ENCODE measurements at places on chromosomes 7 and 10.

- DNase-seq, result no peak
These were observed 2.5 kb downstream of the ZEB1 start for GRCh38 chr10:31321396-31321941.

DNA sequence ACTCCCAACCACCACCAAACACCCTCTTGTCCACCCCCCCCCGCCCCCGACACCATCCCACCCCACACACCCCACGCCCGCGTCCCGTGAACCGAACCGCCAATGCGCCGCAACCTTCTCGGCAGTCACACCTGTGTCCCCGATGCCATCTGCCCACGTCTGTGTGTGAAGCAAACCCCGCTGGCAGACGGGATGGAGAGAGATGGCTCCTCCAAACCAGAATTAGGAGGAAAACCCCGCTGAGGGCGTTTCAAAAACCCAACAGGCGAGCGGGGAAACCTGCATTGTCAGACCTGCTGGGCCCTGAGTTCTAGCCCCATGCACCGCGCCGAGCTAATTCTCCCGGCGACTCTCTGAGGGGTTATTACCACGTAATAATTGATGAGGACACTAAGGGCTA, 28.6 kb upstream of the KCNK18 start:
- DNase-seq, result no peak

- no peak for DNase-seq
These were observed 13.5 kb downstream of the CCL26 start for GRCh38 chr7:75758491-75758890.

DNA sequence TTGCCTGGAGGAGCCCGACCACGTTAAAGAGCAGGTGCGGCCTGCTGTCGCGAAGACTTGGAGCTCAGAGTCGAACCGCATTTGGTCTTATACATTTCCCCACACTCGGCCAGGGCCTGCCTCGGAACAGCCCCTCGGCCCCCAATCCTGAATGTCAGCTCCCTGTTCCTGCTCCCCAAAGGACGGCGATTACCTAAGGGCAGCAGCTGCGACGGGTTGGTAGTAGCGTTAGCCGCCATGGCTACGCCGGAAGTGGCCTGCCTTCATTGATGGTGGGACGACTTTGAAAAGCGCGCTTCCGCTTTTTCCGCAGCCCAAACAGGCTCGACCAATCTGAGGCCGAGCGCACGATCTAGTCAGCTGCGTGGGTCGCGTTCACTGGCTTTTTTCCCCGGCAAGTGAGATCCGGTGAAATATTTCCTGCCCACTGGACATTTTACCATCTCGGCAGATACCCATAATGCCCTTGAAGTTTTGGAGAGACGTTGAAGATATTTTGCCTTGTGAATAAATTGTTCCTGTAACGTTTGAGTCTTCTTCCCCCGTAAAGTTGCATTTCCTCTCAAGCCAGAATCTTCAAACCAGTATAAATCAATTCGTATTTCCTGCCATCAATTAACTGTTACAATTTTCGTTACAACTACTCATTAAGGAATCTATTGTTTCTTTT, at the start of gene LSM5:
LSM5 (minus strand) TSS at position 254 of the 670 bp plus-strand sequence; CDS start at position 239, 15 bp downstream.
- DNase-seq, result peak; percentile 93

GRCh38 chr7:139895141-139895829, 66.2 kb downstream of the TBXAS1 start:
- no peak for DNase-seq

GRCh38 chr7:128120976-128121490, 89.8 kb upstream of the LRRC4 start:
- no peak for DNase-seq

- no peak for DNase-seq
These were observed 918.1 kb upstream of the MBL2 start for GRCh38 chr10:53690524-53691240.

- no peak for DNase-seq
These were observed 225.6 kb downstream of the ARL4A start for GRCh38 chr7:12913002-12913401.

- peak; percentile 93 for DNase-seq
These were observed 345.5 kb downstream of the LRMDA start for GRCh38 chr10:75776738-75777504.

DNA sequence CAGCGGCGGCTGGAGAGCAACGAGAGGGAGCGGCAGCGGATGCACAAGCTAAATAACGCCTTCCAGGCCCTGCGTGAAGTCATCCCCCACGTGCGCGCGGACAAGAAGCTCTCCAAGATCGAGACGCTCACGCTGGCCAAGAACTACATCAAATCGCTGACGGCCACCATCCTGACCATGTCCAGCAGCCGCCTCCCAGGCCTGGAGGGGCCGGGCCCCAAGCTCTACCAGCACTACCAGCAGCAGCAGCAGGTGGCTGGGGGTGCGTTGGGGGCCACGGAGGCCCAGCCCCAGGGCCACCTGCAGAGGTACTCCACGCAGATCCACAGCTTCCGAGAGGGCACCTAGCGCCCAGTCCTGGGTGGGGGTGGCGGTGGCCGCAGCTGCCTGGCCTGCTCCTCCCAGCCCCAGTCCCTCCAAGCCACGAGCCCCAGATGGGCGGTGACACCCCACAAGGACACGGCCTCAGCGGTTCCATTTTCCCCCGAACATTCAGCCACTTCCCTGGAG, 1.3 kb downstream of the BHLHA15 start:
- no peak for DNase-seq

DNA sequence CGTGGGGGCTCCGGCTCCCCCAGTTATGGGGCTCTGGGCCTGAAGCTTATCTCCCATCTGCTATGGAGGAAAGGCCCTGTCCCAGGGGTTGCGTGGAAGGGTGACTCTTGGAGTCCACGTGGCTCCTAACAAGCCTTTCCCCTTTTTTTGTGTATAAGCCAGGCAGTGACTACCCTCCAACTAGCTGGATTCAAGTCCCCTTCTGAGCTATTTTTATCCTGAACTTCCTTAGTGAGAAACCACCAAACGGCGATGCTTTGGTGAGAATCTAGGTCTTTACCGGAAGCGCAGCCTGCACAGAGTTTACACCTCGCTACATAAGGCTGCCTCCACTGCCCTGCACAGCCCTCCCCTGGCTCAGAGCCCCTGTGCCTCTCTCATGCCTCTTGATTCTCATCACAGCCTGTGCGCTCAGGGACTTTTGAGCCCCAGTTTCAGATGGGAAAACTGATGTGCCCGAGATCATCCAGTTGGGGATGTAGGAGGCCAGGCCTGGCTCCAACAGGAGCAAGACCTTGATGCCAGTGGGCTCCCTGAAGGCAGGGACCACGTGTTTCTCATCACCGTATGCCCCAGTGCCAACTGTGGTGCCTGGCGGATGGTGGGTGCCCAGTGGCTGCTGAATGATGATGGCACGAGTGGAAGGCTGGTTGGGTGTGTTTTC, 102.3 kb upstream of the PPIF start:
- no peak for DNase-seq

- DNase-seq, result no peak
These were observed 67.8 kb upstream of the NXPH1 start for GRCh38 chr7:8365499-8366110.

GRCh38 chr10:78754269-78755062, 314.3 kb upstream of the ZMIZ1 start:
- no peak for DNase-seq

DNA sequence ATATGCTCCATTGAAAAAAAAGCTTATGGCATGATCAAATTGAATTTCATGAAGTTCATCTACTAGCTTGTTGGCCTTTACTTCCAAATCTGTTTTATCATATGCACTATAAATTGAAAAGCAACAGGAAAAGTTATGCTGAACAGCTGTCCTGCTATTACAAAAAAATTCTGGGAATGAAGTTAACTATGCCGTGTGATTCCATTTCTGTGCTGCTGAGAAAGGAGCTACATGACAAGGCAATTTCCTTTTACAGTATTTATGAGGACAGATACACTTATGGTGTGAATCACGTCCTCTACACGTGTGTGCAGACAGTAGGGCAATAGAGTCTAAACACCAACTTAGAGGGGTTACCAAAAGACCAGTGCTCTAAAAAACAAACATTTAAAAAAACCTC, 426.5 kb upstream of the AKR1E2 start:
- DNase-seq, result no peak

- no peak for DNase-seq
These were observed 85.6 kb downstream of the ZEB1 start for GRCh38 chr10:31404640-31405039.

DNA sequence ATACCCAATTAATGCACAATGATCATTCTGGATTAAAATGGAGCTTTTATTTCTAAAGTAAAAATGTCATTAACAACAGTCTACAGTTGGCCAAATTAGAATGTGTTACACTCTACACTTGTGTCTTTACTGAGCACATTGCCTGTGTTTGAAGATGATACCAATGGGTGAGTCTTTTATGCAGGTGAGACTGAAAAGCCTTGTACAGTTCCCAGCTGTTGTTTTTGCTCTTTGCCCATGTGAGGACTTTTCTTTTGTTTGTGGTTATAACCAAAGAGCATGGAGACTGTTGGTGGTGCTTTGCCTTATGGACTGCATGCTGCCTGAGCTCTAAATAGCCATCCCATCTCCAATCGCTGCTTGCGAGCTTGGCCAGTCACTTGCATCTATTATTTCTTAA, 264.5 kb downstream of the GATA3 start:
- no peak for DNase-seq

DNA sequence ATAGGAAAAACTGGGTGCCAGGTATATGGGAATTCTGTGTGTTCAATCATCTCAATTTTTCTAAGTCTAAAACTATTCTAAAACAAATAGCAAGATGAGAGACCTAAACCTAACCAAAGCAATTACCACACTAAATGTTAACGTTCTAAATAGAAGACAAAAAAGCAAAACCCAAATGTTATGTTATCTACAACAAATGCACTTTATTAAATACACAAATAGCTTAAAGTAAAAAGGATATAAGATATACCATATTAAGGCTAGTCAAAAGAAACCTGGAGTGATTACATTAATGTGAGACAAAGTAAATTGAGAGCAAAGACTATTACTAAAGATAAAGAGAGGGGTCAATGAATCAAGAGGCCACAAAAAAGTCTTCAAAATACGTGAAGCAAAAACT, 81.4 kb downstream of the LARP4B start:
- no peak for DNase-seq

- DNase-seq, result no peak
These were observed 249.3 kb upstream of the KCND2 start for GRCh38 chr7:120023494-120024167.

DNA sequence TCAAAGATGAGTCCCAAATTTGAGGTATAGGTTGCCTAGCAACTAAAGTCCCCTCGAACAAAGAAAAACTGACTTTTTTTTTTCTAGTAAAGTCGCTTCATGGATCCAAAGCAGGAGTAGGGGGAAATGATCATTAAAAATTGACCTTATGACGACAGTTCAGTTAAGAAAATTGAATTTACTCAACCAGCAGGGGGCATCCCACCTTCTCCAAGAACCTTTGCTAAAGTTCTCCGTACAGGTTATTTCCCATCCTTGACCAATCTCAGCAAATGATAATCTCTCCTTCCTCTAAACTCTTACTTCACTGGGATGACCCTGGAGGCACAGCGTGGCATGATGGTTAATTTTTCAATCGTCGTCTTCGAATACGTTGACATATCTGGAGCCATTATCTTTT, 228.3 kb downstream of the CALN1 start:
- DNase-seq, result no peak

DNA sequence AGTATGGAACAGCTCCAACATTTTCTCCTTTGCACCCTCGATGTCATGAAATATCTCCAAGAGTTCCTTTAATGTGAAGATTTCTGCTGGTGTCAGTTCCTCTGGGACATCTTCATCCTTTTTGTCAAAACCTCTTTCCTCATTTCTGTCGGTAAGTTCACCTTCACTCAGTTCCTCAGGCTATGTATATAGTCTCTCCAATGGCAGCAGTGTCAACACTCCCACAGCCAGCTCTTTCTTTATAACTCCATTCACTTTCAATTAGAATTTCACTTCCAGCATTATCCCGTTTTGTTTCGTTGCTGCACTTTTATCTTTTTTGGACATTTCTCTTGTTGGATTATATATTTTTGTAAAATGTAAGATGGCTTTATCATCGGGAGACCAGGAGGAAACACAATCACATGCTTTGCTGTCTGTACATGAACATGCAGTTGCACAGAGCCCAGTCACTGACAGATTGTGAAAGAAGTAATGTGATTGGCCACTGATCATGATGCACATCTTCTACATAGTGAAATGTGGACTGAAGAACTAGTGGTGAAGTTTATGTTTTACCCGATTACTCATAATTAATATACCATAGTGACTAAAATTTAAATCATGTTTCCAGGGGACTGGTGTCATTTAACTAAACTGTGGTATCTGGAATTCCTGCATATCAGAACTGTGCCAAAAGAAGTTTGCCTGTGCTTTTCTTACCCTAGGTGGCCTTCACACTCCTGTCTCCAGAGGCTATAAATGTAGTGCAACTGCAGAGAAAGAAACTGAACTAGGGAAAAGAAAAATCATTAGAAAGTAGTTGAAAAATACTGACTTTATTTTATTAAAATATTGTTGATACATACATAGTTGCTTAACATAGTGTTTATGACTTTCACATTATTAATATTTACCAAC, 289.6 kb downstream of the PPP1R3A start:
- DNase-seq, result no peak

GRCh38 chr7:150481922-150482321, 31.5 kb downstream of the GIMAP8 start:
- no peak for DNase-seq

- no peak for DNase-seq
These were observed 17.7 kb upstream of the NRP1 start for GRCh38 chr10:33352175-33352574.

DNA sequence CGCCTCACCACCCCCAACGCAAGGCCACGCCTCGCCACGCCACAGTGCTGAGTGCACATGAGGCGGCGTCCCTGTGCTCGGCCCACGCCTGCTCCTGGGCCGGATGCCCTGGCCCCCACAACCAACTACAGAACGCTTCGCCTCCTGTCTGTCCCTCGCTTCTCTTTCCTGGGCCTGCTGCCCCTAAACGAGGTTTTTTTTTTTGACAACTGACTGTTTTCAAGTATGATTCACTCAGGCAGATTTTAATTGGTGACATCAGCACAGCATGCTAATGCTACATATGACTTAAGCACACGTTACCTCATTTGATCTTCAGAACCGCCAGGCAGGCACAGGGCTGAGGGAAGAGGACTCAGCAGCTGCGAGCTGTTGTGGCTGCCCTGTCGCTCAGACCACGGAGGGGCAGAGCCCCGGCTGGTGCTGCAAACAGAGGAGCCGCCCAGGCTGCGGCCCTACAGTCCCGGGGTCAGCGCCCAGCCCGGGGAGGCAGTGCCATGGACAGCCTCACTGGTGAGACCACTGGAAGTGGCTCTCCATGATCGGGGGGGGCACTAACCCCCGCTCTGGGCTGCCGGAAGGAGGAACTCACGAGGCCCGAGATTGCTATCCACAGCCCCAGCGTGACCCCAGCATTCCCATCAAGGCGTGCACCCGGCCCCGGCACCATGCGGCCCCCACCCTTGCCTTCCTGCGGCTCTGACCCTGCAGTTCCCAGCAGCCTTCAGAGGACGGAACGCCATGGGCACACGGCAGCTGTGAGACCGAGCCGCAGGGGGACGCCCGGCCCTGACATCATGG, 212.8 kb downstream of the MAD1L1 start:
- DNase-seq, result no peak

Data from NCI-H774 (cell line).